ENCODE measurements at places on chromosomes 12 and 14.
A peak's percentile ranks its signal among the peaks of the same experiment; 100 is the strongest.

- no peak for DNase-seq
These were observed 104.8 kb downstream of the MYF5 start for GRCh38 chr12:80821513-80822000.

- no peak for DNase-seq
These were observed 381.5 kb upstream of the STXBP6 start for GRCh38 chr14:25431211-25432076.

DNA sequence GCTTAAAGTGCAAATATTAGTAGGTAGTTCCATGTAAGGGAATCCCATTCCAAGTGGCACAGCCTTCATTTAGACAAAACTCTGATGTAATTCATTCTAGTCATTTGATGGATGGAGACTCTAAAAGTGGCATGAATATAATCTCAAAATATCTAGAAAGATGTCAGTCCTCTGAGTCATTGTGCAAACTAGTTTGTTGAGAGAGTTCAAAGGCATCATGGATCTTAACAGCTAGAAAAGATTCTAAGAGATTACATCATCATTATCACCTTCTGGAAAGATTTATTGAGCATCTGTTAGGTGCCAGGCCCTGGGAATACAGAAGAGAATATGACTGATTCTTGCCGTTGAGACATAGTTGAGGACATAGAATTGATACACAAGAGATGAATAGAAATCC is 30.7 kb downstream of the CRADD start:
- DNase-seq, result no peak

DNA sequence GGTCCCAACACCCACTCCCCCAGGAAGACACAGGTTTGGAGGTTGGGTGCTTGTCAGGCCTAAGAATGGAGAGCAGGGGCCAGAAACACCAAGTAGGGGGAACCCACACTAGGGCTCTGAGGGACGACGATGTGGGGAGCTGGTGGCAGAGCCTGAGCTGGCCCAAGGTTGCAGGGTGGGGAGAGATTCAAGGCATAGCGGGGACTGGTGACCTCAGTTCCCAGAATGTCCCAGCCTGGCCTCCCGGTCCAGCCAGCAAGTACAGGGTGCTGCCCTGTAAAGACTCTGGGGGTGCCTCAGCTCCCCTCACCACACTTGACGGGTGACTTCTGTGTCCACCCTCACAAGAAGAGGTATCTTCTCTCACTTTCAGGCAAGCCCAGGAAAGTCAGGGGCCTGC is 86.7 kb downstream of the ALG10 start:
- no peak for DNase-seq

- DNase-seq, result no peak
These were observed 168.2 kb upstream of the GZMB start for GRCh38 chr14:24802236-24802635.

DNA sequence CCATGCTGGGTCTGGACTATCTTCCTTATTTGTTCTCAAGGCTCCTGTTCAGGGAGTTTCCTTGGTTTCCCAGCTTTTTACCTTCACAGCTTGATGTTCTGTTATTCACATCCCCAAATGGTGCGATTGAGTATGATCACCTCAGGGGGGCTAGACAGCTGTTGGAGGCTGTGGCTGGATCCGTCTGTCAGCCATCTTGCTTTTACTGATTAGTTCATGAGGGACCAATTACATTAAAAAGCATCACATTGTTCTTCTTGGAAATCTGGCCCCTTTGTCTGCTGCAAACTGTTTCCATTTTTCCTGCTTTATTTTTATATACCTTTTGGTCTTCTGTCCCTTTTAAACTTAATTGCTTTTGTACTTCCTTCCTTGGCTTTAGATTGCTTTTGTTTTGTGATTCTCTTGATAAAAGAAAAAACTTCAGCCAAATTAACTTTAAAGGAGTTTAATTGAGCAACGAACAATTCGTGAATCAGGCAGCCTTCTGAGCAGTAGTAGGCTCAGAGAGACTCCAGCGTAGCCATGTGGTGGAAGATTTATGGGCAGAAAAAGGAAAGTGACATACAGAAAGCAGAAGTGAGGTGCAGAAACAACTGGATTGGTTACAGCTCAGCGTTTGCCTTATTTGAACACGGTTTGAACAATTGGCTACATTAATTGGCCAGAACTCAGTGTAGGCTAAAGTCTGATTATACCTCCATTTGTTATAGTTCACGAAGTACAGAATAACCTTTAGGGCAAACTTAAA is 208.7 kb downstream of the AEBP2 start:
- no peak for DNase-seq

DNA sequence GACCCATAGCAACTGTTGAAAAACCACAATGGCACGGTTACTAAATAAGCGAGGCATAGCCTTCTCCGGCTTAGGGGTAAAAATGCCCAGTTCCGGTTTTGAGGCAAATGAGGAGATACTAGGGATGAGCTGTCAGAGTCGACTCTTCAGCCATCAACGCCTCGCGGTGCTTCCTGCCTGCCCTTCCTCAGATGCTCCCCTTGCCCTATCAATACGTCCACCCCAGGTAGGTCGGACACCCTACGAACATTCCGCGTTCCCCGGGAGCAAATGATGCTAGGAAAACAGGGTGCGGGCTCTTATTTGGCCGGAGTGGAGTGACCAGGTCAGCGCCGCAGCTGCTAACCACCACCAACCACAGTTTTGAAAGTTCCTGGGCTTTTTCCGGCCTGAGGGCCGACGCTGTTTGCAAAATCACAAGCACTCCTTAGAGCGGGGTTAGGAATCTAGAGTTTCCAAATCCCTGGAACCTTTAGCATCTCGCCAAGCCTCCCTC is 1.2 kb downstream of the SRSF9 start:
- no peak for DNase-seq

- no peak for DNase-seq
These were observed 2.1 kb upstream of the SLC16A7 start for GRCh38 chr12:59593761-59594160.

- peak; percentile 59 for DNase-seq
These were observed 282.8 kb downstream of the PAWR start for GRCh38 chr12:79407671-79408622.

DNA sequence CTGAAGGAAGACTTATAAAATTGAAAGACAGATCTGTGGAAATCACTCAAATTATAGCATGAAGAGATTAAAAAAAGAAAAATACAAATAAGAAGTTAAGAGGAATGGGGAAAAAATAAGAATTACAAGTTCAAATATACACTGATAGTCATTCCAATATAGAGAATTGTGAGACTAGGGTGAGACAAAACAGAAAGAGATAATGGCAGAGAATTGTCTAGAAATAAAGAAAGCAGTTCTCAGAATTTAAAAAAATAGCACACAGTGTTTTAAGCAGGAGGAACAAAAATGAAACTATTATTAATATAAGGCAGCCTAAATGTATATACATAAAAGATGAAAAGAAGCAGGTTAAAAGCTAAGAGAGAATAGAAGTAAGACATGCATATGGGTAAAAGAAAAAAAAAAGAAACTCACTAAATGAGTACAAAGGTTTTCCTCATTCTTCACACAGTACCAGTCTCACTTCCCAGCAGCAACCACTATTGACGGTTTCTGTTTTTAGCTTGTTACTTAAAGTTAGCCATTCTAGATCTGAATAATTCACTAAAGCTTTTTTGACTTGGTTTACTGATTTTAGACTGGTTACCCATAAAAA is 31.1 kb downstream of the SLC38A4 start:
- DNase-seq, result no peak

Data from large intestine (tissue), 12 donors.